Astrocyte (in vitro differentiated cells and primary cell): ENCODE measurements at places on chromosomes 4 and X. TPM values are rescaled to one million over a fixed set of nuclear protein-coding genes. Genes with fewer than 3 reads are reported as not detected.

DNA sequence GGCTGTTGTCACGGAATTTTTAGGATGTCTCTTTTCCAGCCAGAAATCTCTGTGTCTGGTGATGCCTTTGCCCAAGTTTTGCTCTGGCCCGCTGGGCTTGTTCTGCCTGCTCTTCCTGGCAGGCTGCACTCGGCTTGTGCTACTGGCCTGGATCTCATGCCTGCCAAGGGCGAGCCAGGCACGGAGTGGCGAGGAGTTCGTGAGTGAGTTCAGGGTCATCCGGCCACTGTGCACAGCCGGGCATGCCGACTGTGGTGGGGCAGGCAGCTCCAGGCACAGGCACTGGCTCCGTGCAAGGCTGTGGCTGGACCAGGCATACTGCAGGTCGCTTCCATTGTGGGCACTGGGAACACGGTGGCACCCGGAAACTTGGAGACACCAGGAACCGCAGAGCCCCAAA is 129.1 kb downstream of the ARHGAP10 start:
- DNase-seq: no peak

DNA sequence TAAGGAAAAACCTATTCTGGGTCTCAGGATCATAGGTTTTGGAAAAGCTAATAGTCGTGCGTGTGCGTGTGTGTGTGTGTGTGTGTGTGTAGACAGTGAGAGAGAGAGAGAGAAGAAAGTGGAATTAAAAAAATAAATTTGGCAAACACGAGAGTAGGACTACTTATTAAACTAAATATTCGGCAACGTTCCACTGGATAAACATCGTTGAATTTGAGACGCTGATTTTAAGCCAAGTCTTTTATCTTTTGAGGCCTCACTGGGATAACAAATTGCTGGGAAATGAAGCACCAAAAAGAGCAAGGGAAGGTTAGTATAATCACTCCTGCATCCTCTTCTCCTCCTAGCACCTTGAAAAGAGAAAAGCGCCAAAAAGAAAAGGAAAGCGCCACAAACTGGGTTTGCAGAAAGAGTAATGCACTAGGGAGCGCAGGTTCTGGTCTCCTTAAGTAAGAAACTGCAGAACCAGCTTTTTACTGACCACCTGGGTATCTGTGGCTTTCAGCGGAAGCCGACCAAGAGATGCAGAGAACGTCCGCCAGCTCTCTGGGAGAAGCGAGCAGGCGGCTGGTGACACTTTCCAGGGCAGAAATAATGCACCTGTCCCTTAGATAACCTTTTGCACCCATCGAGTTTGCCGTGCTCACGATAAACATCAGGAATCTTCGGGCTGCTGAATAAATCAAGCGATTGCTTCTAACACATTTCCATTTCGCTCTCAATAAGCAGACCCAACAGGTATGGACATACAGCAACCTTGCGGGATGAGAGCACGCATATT is 3.4 kb downstream of the ATOH1 start:
- DNase-seq: no peak

DNA sequence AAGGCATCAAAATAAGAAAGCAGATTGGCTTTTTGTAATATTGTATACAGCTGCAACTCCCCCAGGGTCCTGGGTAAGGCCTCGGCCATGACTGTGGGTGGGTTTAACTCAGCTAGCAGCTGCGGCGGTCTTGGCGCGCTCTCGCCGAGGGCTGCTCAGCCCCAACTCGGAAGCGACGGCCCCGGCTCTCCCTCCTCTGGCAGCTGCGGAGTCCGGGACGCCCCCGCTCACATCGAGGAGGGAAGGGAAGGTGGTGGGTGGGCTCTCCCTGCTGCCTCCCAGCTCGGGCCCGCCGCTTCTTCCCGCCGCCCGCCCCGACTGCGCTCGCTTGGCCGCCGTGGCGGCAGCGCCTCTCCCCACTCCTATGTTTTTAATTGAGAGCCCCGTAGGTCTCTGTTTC is 51.2 kb downstream of the GPR50 start:
- no peak for DNase-seq

DNA sequence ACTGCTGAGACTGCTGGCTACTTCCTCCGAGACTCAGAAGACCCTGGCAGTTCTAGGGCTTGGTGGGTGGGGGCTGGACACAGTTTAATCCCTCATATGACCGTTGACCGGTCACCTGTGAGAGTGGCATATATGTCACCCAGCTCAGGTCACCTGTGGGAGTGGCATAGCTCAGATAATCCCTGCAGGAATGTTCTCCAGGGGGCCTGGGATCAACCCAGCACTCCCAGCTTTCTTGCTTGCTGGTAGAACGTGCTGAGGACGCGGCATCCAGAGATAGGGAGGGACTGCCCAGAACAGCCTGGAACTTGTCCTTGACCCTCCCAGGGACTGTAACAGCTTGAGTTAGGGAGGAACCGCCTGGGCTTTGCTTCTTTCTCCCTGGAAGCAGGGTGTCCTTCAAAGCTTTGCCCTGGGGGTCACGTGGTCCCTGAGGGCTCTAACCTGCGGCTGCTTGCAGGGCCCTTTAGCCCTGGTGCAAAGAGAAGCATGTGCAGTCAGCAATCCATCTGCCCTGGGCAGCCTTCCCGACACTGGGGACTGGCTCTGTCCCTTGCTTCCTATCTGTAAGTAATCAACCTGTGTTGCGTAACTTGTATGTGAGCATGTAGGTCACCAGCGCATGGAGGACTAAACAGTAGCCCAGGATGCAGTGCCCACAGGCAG is 55.3 kb downstream of the ZFYVE28 start:
- no peak for DNase-seq

DNA sequence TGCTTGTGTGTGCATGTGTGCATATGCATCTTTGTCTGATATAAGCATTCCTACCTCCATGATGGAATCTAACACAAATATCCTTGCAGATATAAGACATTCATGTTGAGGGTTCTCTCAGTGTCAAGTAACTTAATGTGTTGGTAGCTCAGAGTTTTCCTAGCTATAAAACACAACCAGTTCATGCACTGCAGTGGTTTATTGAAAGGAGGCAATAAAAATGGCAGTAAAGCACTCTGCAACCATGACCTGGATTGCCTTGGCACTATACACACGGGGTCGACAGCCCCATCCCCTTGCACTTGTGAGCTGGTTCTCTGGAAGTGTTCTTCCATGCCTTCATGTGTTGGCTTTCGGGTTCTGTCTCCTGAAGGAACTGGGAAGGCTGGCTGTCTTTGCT is 38.9 kb downstream of the GPC4 start:
- no peak for DNase-seq

DNA sequence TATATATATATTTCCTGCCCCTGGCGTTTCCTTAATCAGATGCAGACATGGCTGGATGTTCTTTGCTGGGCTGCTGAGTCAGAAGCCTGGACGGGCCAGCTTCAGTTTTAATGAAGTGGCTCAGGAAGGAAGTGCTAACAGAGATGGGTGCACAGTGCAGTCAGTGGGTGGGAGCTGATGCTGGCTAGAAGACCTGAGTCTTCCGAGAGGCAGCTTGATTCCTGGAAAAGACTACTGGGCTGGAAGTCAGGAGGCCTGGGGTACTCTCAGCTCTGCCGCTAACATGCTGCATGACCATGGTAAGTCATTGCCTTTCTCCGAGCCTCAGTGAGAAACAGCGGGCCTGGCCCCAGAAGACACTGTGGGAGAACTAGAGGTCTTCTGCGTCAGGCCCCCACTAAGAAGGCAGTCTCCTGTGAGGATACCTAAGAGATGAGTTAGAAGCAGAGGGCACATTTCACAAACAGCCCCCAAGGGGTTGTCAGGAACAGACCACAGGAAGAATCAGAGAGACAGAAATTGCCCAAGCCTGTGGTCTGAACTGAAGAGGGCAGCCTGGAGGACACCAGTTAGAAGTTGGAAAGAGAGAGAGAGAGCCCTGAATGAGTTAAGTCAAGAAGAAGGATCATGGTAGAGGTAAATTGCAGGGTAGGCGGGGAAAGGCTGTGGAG is 8.3 kb upstream of the CD40LG start:
- no peak for DNase-seq

DNA sequence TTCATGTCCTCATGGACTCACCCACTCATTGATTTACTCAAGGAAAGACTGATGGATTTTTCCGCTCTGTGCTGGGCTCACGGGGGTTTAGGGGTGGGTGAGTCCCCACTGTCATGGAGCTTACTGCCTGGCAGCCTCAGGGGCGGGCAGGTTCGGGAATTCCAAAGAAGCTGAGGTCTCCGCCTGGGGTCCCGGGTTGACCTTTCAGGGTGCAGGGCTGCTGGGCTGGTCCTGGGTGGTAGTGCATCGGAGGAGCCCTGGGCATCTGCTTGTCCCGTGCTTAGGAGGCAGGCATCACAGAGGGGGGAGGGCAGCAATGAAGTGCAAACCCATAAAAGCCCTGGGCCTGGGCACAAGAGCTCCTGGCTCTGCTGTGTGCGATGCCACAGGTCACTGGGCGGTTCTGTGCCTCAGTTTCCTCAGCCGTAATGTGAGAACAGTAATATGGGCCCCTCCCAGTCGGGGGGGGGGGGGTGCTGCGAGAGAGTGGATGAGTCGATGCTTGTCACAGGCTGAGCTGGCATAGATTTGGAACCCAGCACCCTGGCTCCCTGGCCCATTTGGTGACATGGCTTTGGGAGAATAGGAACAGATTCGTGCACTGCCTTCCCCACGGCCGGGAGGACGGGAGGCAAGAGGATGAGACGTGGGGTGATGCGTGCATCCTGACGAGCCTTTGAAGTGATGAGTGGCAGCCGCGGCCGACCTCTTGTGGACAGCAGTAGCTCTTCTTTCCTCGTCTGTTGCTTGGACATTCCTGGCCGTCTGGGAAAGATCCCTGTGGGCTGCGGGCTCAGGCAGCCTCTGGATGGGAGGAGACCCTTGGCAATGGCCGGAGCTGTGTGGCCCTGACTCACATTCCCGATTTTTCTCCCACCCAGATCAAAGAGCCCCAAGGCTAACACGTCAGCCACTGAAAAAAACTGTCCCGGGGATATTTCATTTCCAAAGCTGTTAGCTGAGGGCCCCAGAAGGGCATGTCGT is 42.0 kb downstream of the PSAPL1 start:
- peak; percentile 86 for DNase-seq

DNA sequence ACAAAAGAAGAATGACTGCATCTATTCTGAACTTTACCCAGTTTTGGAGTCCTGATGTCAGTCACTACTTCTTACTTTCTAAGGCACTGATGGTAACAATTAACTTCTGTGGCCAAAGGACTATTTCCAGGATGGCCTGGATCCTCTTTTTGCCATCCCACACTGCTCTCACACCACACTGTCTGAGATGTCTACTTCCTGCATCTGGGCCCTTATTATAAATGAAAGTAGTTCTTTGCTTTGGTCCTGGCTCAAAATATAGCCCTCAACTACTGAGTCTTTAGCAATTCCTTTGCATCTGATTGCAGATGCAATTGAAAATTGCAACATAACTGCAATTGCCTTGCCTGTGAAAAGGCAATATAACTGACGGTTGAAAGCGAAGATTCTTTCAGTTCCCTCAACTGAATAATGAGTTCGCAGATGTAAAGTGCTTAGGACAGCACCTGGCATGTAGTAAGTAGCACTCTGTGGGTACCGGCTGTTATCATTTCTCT is 44.2 kb downstream of the COQ2 start:
- DNase-seq: no peak

DNA sequence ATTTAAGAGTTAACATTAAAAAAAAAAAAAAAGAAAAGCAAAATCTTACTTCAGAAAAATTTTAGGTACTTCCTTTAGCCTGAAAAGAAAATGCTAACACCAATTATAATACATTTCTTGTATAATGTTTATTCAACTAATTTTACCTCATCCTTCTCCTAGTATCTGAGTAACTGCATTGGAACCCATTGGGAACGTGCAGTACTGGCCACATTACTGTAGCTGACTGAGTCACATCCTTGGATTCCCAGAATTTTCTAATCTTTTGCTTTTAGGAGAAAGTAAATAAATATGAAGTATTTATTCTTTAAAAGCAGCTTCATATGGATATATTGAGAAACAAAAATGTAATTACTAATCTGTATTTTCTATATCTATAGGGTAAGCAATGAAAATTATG is 82.6 kb upstream of the SLITRK2 start:
- DNase-seq: peak; percentile 1

DNA sequence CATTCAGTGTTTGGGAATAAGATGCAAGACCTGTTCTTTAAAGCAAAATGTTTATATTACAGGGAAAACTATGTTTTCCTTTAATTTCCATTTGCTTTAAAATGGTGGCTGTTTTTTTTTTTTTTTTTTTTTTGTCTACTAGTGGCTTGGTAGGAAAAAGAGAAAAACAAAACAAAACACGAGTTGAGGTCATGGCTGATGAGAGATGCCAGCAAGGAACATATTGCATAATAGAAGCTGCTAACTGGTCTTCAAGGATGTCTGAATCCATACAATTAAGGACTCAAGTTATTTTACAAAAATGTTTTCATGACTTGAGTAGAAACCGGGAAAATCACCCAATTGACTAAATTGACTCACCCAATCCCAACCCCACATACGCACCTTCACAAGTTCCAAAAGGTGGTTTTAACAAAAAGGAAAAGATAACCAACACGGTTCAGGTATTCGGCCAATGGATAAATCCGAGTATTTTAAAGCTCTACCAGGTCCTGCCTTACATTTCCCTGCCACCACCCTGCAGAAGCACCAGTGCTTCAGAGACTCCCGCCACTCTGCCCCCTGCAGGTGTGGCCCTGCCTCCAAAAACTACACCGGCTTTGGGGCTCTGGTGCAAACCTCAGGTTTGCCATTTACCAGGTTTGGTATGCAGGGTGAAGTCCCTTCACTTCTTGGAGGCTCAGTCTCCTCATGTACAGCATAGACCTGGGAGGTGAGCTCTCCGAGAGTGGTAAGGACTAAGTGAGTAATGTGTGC is 27.1 kb downstream of the PIR start:
- DNase-seq: no peak

The CYP4V2 gene
- total RNA-seq: 9.1 and 10.3 TPM in 2 replicates

The JAKMIP1 gene
- total RNA-seq: 0.50 and 0.79 TPM in 2 replicates

The MAGEA2B gene
- 1.2 and 2.9 TPM in 2 replicates for total RNA-seq

The SRPX2 gene
- 39.3 and 50.1 TPM in 2 replicates for total RNA-seq

The ALPK1 gene
- total RNA-seq: 0.94 and 1.4 TPM in 2 replicates
